ENCODE measurements at places on chromosomes 13 and 19. TPM values are rescaled to one million over a fixed set of nuclear protein-coding genes. Genes with fewer than 3 reads are reported as not detected.

The SOX1 gene
- not detected for total RNA-seq

The MADCAM1 gene
- total RNA-seq = not detected

- no peaks in the 10 kb centered on the region for H3K27me3 ChIP-seq
- no peaks in the 10 kb centered on the region for H3K36me3 ChIP-seq
- no peak for DNase-seq
- no peak overlapping the region for H3K4me3 ChIP-seq
These were observed 546.2 kb downstream of the SLITRK5 start for GRCh38 chr13:88217372-88217771.

GRCh38 chr13:32791545-32792172, 205.4 kb downstream of the PDS5B start:
- peak; percentile 12 for DNase-seq
- no peak overlapping the region for H3K4me3 ChIP-seq
- no peaks in the 10 kb centered on the region for H3K36me3 ChIP-seq
- no peaks in the 10 kb centered on the region for H3K27me3 ChIP-seq

- H3K27ac ChIP-seq = no peak within 1 kb of the TSS
- H3K4me1 ChIP-seq = no peaks in the 10 kb centered on the region
- DNase-seq = no peak
- no peaks in the 10 kb centered on the region for H3K27me3 ChIP-seq
- no peaks in the 10 kb centered on the region for H3K36me3 ChIP-seq
These were observed at the start of gene RINL for GRCh38 chr19:38877781-38878574. TSS of gene RINL (minus strand) at chr19:38878275. CDS start at chr19:38876742, 1,533 bp downstream.

The TRPC4 gene
- total RNA-seq = 10.5 TPM

DNA sequence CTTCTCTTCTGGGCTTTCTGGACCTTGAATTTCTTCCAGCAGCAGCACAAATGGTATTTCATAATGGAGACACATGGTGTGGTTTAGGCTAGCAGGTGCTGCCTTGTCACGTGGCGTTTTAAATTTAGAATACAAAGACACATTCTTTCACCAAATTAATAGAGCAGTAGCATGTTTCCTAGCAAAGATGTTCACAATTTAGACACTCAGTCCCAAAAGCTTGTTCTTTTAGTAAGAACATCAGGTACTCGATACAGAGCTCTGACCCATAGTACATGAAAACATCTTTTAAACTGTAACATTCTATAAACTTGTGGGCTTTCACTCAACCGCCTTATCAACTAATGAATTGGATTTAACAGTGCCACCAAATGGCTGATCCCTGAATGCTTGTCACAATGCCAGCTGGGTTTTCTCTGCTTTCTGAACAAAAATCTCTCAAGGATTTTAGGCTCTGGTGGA, 290.1 kb downstream of the DCLK1 start:
- DNase-seq = no peak
- no peak overlapping the region for H3K4me3 ChIP-seq
- H3K4me1 ChIP-seq = peaks cover 25% of the 10 kb centered on the region
- H3K27ac ChIP-seq = no peak overlapping the region
- no peaks in the 10 kb centered on the region for H3K27me3 ChIP-seq

DNA sequence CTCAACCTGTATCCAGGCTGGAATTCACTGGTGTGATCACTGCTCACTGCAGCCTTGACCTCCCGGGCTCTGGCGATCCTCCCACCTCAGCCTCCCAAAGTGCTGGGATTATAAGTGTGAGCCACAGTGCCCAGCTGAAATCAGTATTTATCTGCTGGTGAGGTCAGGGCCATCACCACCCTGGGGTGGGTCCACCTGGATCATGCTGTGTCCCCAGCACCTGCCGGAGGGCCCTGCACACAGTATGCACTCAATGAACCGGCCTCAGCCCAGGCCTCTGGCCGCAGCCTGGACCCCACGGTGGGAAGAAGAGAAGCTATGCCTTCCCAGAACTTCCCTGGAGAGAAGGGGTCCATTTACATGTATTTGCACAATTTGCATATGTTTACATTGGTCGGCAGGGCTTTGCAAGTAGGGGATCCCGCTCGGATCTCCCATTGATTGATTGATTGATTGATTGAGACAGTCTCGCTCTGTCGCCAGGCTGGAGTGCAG, 2.6 kb upstream of the SLC5A5 start:
- H3K27ac ChIP-seq = no peak overlapping the region
- no peaks in the 10 kb centered on the region for H3K4me1 ChIP-seq

GRCh38 chr19:33301144-33301899, 1.0 kb downstream of the CEBPA start:
- peak; percentile 37 for DNase-seq
- peaks cover 35% of the 10 kb centered on the region for H3K27me3 ChIP-seq
- no peaks in the 10 kb centered on the region for H3K4me1 ChIP-seq
- H3K36me3 ChIP-seq = no peaks in the 10 kb centered on the region
- H3K27ac ChIP-seq = no peak overlapping the region
- peak overlapping the region; percentile 22 for H3K4me3 ChIP-seq

GRCh38 chr19:31340042-31341025, 8.9 kb downstream of the TSHZ3 start:
- H3K27ac ChIP-seq = peak overlapping the region; percentile 36
- peak; percentile 68 for DNase-seq
- peaks cover 36% of the 10 kb centered on the region for H3K4me1 ChIP-seq
- no peaks in the 10 kb centered on the region for H3K27me3 ChIP-seq

DNA sequence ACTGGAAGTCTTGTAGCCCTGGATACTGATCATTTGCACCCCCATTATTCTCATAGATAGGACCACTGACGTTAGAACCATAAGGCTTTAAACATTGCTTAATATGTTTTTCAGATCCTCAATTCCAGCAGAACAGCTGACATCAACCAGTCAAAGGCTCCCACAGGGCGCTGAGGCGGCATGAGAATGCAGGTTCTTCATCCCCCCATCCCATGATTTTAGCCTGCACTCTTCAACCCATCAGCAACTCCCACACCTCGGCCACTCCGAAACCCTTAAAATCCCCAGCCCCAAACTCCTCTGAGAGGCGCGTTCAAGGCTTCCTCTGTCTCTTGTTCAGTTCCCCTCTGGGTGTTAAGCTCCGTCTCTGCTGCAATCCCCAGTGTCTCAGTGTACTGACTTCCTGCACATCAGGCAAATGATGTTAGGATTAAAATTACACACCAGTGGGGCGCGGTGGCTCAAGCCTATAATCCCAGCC, 24.3 kb upstream of the LAMP1 start:
- no peaks in the 10 kb centered on the region for H3K36me3 ChIP-seq
- no peak overlapping the region for H3K4me3 ChIP-seq
- H3K27ac ChIP-seq = no peak overlapping the region
- no peak for DNase-seq
- H3K27me3 ChIP-seq = no peaks in the 10 kb centered on the region

- no peaks in the 10 kb centered on the region for H3K36me3 ChIP-seq
- H3K27me3 ChIP-seq = peaks cover 10% of the 10 kb centered on the region
- DNase-seq = peak; percentile 78
- no peaks in the 10 kb centered on the region for H3K4me1 ChIP-seq
- H3K27ac ChIP-seq = no peak overlapping the region
These were observed 52.0 kb downstream of the NWD1 start for GRCh38 chr19:16771618-16772017.

The KCNK6 gene
- 13.7 TPM for total RNA-seq

The ADAMTS10 gene
- 12.9 TPM for total RNA-seq

The CEACAM8 gene
- total RNA-seq = not detected

DNA sequence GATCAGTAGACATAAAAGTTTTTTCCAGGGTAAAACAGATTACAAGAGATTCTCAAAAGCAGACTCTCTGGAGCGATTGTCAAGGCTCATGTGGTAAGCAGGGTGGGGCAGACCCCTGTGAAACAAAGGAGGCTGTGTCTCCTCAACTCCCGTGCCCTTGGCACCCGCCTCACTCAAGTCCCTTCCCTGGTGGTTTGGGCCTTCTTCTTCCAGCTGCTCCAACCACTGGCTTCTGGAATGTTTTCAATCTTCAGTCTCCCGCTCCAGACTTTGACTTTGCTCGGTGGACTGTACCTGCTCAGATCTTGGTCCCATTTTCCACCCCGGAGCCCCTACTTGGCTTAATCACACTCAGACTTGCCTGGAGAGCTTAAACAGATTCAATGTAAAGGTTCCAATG, 74.8 kb upstream of the STK24 start:
- no peak overlapping the region for H3K4me3 ChIP-seq
- H3K36me3 ChIP-seq = no peaks in the 10 kb centered on the region
- H3K4me1 ChIP-seq = no peaks in the 10 kb centered on the region
- no peak for DNase-seq
- no peak overlapping the region for H3K27ac ChIP-seq
- no peaks in the 10 kb centered on the region for H3K27me3 ChIP-seq

GRCh38 chr13:67048821-67049150, 181.3 kb downstream of the PCDH9 start:
- H3K36me3 ChIP-seq = no peaks in the 10 kb centered on the region
- H3K27me3 ChIP-seq = no peaks in the 10 kb centered on the region
- H3K27ac ChIP-seq = no peak overlapping the region
- no peak overlapping the region for H3K4me3 ChIP-seq

DNA sequence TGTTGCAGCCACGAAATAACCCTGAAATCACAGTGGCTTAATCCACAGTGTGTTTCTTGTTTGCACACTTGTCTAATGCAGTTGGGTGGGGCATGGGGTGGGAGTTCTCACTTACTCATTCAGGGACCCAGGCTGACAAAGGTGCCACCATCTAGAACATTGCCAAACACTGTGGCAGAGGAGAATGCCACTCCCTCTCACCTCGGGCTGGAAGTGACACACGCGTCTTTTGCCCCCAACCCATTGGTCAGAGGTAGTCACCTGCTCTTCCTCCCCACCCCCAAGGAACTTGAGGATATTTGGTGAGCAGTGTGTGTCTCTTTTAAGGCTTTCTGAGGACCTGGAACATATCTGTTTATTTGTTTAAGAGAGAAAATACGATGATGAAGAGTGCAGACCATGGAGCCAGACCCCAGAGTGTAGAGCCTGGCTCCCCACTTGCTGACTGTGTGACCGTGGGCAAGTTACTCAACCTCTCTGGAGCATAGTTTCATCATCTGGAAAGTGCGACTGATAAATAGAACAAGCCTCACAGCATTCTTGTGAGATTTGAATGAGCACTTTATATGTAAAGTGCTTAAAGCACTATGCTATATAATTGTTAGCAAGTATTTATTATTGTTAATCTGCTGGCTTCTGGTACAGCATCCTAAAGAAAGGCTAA, 17.4 kb downstream of the GPR183 start:
- H3K27ac ChIP-seq = no peak overlapping the region
- H3K4me3 ChIP-seq = no peak overlapping the region
- no peak for DNase-seq
- no peaks in the 10 kb centered on the region for H3K27me3 ChIP-seq

The USE1 gene
- 13.2 TPM for total RNA-seq

GRCh38 chr13:113427562-113428468, 25.5 kb downstream of the ADPRHL1 start:
- no peaks in the 10 kb centered on the region for H3K4me1 ChIP-seq
- no peaks in the 10 kb centered on the region for H3K36me3 ChIP-seq
- no peaks in the 10 kb centered on the region for H3K27me3 ChIP-seq
- H3K27ac ChIP-seq = no peak overlapping the region
- H3K4me3 ChIP-seq = no peak overlapping the region

DNA sequence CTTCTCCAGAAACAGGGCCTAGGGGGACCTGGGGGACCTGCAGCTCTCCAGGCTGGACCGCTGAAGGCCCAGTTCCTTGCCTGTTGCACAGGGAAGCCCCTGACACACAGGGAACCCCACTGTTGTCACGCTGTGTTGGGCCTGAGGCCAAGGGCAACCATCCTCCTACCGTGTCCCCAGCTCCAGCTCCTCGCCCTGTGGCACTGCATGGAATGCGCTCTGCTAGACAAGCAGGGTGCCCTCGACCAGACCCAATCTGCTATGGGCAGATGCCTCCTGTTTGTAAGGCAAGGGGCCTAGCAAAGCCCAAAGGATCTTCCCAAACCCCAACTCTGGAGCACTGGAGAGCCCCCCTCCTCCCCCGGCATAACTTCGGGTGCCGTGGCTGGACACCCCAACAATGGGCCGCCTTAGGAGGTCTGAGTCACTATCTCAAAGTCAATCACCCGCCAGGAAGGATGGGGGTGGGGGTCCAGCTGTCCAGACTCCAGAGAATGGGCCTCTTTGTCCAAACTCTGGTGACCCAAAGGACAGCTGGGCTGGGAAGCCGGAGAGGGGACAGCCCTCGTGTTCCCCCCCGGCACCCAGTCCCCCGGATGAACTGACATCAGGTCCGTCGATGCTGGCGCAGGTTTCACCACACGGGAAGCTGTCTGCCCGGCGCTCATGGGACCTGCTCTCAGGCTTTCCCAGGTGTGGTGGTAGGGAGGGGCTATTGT, 3.7 kb downstream of the BRSK1 start:
- H3K4me1 ChIP-seq = no peaks in the 10 kb centered on the region
- no peak overlapping the region for H3K4me3 ChIP-seq
- no peaks in the 10 kb centered on the region for H3K36me3 ChIP-seq
- DNase-seq = no peak
- H3K27me3 ChIP-seq = no peaks in the 10 kb centered on the region

DNA sequence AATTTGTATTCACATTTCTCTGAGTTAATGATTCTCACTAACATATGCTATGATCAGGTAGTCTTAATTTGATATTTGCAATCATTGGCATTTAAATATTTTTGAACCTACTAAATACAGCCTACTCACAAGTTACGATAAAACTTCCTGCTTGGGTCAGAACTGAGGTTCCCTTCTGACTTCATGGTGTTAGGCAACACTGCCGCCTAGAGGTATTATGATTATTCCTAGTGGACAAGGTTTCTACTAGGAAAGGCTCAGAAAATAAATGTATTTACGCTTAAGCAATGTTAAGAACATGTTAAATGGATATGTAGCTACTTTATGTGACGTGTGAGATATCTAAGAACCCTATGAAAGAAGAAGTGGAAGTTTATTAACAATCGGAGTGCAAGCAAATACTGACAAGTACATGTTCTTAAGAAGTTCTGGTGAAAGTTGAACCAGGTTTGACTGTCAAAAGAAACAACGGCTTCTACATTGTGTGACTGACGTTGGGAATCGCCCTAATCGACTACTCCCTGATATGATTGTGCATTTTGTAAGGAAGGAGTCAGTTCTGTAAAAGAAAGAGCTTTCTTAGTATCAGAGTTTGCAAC, 1395.8 kb downstream of the SLITRK5 start:
- H3K27me3 ChIP-seq = no peaks in the 10 kb centered on the region
- no peaks in the 10 kb centered on the region for H3K36me3 ChIP-seq
- H3K4me3 ChIP-seq = no peak overlapping the region
- H3K27ac ChIP-seq = no peak overlapping the region

- no peaks in the 10 kb centered on the region for H3K27me3 ChIP-seq
- no peak for DNase-seq
- H3K4me1 ChIP-seq = peaks cover 19% of the 10 kb centered on the region
These were observed 201.2 kb downstream of the GGACT start for GRCh38 chr13:100387416-100387815.

All from GM23248 (cell line).